T follicular helper cell (primary cell): ENCODE measurements at places on chromosomes 5 and 9.

DNA sequence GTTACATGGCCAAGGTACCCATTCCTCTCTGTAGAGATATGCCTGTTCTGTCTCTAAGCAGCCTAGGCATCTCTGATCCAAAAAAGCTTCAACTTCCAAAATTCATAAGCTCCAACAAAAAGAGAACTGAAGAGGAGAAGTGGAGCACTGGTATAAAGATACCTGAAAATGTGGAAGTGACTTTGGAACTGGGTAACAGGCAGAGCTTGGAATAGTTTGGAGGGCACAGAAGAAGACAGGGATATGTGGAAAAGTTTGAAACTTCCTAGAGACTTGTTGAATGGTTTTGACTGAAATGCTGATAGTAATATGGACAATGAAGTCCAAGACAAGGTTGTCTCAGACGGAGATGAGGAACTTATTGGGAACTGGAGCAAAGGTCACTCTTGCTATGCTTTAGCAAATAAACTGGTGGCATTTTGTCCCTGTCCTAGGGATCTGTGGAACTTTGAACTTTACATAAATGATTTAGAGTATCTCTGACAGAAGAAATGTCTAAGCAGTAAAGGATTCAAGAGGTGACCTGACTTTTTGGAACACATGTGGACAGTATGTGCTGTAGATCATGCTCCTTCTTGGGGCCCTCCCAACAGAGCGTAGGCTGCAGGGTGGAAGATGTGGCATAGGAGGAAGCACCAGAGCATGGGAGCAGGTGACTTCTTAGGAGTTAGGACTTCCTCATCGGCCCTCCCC, 162.2 kb upstream of the TRIM32 start:
- DNase-seq, result no peak

GRCh38 chr9:81595887-81596543, 93.3 kb downstream of the TLE1 start:
- no peak for DNase-seq

GRCh38 chr9:136588663-136589464, 43.0 kb upstream of the NOTCH1 start:
- DNase-seq, result no peak

GRCh38 chr5:57102905-57103255, 71.0 kb upstream of the GPBP1 start:
- no peak for DNase-seq

DNA sequence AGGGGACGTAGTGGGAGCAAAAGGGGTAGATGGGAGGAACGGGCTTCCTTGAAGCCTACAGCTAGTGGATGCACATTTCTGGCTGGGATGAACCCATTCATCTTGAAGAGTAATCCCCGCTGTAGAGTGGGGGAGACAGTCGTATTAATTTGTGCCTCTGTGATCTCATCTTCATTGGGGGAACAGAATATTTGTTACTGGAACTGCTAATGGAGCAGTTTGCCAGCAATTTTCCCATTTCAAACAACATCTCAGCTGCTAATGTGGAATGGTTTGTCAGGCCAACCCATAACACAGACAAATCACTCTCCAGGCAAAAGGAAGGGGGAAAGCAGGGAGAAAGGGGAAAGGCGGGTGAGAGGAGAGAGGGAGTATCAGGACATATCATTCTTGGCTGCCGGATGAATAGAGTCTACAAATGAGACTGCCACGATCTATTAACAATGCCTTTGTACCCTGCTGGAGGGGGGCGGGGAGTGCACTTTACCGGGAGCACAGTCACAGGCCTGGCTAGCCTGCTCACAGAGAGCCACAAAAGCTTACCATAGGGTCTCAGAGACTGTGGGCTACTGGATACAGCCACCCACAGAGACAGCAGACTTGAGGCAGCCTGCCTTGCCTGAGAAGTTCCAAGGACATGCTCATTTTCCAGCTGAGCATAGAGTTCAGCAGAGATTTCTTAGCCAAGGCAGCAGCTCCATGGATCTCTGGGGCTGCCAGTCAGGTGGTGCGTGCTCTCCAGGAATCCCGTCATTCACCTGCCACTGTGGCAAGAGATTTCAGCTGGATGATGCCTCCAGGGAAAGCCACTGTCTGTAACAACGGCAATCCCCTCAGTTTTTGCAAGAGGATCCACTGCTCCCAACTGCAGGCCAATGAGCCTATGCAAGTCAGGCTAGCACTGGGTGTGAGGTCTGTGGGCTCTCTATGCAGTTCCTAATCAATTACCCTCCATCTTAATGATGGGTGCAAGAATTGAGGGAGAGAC, 217.7 kb upstream of the PANK3 start:
- DNase-seq, result no peak

DNA sequence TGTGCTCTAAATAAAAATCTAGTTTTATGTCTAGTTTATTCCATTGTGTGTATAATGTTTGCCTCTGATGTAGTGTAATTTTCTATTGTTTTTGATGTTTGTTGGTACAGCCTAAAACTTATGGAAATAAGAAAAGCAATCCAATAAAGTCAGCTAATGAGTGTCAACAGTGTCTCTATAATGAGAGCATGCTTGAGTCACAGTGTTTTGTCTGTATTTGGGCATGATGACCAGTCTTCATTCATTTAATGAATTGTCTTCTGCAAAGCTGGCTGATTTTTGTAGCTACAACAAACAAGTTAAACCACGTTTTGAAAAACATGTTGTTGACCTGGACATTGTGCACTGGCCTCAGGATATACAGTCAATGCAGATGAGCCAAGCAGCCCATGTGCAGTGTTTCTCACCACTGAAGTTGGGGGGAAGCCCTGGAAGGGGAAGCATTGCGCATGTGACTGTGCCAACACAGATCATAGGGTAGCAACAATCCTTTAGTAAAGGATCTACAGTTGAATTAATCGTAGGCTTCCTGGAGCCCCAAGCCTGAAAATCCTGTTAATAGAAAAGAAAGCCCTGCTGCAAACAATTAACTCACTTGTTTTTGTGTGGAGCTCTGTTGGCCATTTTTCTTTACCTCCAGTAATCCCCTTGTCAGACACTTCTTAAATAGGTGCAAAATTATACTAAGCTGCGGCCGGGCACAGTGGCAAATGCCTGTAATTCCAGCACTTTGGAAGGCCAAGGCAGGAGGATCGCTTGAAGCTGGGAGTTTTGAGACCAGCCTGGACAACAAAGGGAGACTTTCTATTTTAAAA, 88.0 kb downstream of the INIP start:
- no peak for DNase-seq

- no peak for DNase-seq
These were observed 16.5 kb upstream of the ADRB2 start for GRCh38 chr5:148809781-148810524.

DNA sequence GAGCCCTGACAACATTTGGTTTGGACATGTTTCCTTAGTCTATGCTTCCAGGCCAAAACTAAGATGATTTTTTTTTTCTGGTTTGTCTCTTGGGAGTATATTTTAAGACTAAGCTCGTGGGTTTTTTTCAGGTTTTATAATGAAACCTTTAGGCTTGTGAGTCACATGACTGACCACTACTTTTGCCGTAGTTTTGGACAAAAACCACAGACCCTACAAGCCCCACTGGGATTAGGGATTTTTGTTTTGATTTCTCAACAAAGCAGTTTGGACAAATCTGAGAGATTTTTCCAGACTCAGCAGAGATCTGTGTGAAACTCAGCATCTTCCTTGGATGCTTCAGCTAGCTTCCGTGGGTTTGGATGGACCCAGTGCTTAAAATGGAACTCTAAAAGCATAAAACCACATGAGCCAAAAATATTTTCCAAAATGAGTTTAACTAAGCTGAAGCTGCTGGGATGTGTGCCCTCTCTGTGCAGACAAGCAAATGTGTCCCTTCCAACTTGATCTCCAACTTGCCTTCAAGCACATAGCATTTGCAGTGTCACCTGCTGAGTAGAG, 70.3 kb upstream of the SMIM15 start:
- DNase-seq, result no peak

- DNase-seq, result no peak
These were observed 104.6 kb downstream of the INSYN2B start for GRCh38 chr5:169875731-169876130.

DNA sequence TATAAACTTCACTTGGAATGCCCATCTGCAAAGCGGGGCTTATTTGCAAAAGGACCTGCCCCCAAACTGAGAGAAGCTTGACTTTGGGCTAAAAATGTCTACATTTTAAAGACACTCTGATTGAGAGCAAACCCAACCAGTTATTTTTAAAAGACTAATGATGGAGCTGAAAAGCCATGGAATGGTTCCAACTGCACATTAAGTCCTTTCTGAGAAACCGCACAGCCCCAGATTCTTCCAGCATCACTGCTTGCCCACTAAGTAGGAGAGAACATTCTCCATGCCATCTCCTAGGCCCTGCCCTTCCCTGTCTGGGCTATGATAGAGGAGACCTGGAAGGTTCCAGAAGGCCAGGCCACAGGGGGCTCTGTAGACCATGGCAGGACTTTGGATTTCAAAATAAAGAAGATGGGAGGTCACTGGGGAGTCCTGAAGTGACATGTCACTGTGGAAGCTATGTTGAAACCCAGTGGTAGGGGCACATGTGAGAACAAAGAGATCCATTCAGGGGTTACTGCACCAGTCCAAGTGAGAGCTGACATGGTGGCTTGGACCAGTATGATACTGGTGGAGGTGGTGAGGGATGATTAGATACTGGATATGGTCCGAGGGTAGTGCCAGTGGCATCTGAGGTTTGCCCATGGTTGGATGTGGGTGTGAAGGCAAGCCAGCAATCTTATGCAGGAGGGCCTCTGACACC, 179.2 kb downstream of the DAB2IP start:
- no peak for DNase-seq
